ENCODE measurements at places on chromosomes 1 and 21.
A peak's percentile ranks its signal among the peaks of the same experiment; 100 is the strongest.

DNA sequence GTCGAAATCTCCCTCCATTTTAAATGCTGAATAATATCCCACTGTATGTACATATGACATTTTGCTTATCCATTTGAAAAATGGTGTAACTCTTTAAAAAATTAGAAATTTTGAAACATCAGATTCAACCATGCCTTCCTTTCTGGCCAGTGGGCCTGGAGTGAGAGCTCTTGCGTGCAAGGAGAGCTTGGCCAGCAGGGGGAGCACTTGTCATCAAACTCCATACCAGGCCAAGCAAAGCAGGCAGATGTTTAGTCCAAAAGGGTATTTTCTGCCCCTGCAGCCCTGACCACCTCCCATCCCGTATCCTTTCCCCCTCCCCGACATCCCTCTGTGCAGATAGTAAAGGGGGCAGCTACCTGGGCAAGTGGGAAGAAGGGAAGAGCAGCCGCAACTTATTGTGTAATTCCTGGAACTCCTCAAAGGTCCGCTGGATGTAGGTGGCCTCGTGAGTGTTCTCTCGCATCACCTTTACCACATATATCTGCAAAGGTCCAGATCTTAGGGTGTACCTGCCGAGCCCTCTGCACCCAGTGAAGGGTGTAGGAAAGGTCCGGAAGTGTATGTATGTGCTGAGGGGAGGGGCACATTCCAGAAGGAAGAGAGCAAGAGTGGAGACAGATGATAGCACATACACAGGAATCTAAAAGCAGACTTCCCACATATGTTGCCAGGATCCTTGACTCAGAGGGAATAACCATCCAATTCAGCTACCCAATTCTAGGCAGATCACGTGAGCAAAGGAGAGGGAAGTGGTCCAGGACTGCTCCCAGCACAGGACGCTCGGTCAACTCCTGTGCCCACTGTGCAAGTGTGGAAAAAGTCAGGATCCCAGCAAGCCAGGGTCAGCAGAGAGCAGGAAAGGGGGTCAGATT lies 19.9 kb upstream of the PPP1R15B start:
- H3K27ac ChIP-seq = peak overlapping the region; percentile 54
- peaks cover 20% of the 10 kb centered on the region for H3K4me1 ChIP-seq
- no peaks in the 10 kb centered on the region for H3K27me3 ChIP-seq
- H3K36me3 ChIP-seq = peaks cover 92% of the 10 kb centered on the region
- peak; percentile 66 for ATAC-seq

GRCh38 chr1:7810395-7810794 lies 26.3 kb downstream of the PER3 start:
- no peaks in the 10 kb centered on the region for H3K4me1 ChIP-seq
- H3K27ac ChIP-seq = no peak overlapping the region
- H3K36me3 ChIP-seq = peaks cover 53% of the 10 kb centered on the region
- no peak overlapping the region for H3K4me3 ChIP-seq

DNA sequence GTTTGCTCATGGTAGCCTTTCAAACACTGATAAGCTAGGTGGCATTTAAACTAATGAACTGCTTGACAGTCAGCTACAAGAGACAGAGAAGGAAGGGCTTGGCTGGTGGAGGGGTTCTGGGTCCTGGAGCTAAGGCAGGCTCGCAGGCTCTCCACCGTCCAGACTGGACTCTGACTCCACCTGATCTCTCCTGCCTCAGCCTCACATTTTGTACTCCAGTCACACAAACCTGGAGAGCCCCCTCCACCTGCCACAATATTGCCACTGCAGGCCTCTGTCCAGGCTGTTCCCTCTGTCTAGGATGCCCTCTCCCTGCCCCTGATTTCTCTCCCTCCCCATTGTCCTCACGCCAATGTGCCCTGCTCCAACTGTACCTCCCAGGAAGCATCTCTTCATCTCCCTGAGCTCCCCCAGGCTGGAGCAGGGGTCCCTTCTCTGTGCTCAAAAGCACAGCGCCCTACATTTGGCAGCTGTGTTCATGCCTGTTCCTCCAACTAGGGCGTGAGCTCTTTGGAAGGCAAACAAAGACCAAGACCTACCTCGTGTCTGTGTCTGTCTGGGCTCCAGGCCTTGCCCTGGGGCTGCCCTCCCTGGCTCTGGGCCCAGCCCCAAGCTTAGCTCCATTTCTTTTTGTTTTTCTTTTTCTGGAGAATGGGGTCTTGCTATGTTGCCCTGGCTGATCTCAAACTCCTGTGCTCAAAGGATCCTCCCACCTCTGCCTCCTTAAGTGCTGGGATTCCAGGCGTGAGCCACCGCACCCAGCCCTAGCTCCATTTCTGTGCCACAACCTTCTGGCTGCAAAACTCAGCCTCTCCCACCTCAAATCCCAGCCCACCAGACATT lies 2.9 kb downstream of the TIE1 start:
- H3K27me3 ChIP-seq = peaks cover 18% of the 10 kb centered on the region
- H3K4me1 ChIP-seq = no peaks in the 10 kb centered on the region
- H3K36me3 ChIP-seq = no peaks in the 10 kb centered on the region
- no peak overlapping the region for H3K27ac ChIP-seq

GRCh38 chr1:177126267-177126666 lies 38.2 kb downstream of the ASTN1 start:
- no peak for ATAC-seq
- H3K4me1 ChIP-seq = no peaks in the 10 kb centered on the region
- H3K36me3 ChIP-seq = no peaks in the 10 kb centered on the region
- H3K27ac ChIP-seq = no peak overlapping the region

DNA sequence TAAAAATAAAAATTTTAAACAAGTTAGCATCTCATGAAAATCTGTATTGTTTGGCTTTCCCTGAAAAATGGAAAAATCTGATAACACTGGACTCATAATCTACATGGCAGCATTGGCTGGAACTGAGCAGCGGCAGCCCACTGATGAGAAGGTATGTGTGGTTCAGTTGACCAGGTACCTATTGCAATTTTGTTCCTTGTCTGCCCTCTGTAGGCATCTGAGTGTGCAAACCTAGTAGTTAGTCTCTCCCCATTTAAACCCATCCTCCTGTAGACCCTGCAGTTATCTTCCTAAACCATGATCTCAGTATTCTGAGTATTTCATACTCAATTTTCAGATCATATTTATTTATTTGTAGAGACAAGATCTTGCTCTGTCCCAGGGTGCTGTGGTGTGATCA lies 59.4 kb upstream of the SERBP1 start:
- no peak overlapping the region for H3K4me3 ChIP-seq
- H3K4me1 ChIP-seq = no peaks in the 10 kb centered on the region
- no peak overlapping the region for H3K27ac ChIP-seq
- ATAC-seq = peak; percentile 43

GRCh38 chr1:159206110-159206509 lies 1.4 kb downstream of the ACKR1 start:
- H3K4me3 ChIP-seq = no peak overlapping the region
- peaks cover 80% of the 10 kb centered on the region for H3K27me3 ChIP-seq
- ATAC-seq = no peak
- no peaks in the 10 kb centered on the region for H3K36me3 ChIP-seq
- H3K27ac ChIP-seq = no peak overlapping the region

DNA sequence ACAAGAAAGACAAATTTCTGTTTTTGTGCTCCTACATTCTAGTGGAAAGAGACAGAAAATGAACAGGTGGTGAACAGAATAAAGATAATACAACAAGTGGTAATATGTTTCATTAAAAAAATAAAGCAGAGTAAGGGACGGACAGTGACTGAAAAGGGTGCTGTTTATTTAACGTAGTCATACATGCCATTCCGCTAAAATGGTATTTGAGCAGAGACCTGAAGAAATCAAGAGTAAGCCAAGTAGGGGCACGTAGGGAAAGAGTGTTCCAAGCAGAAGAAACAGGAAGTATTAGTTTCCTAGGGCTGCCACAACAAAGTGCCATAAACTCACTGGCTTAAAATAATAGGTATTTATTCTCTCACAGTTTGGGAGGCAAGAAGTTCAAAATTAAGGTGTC lies 65.6 kb upstream of the KCTD3 start:
- H3K27ac ChIP-seq = no peak overlapping the region
- ATAC-seq = no peak
- no peaks in the 10 kb centered on the region for H3K36me3 ChIP-seq

- H3K27me3 ChIP-seq = no peaks in the 10 kb centered on the region
- H3K4me1 ChIP-seq = no peaks in the 10 kb centered on the region
- H3K36me3 ChIP-seq = peaks cover 40% of the 10 kb centered on the region
- H3K27ac ChIP-seq = no peak overlapping the region
- ATAC-seq = no peak
These were observed 192.0 kb downstream of the DHRS3 start for GRCh38 chr1:12426030-12426429.

All from activated T-helper 17 cell treated with anti-CD3 and anti-CD28 coated beads, Interleukin-2, amount 50 U/mL, for 72 hours (primary cell).